ENCODE measurements at places on chromosomes 7 and 10.

GRCh38 chr7:100212631-100213286 is 7.0 kb upstream of the PVRIG start:
- DNase-seq: no peak

DNA sequence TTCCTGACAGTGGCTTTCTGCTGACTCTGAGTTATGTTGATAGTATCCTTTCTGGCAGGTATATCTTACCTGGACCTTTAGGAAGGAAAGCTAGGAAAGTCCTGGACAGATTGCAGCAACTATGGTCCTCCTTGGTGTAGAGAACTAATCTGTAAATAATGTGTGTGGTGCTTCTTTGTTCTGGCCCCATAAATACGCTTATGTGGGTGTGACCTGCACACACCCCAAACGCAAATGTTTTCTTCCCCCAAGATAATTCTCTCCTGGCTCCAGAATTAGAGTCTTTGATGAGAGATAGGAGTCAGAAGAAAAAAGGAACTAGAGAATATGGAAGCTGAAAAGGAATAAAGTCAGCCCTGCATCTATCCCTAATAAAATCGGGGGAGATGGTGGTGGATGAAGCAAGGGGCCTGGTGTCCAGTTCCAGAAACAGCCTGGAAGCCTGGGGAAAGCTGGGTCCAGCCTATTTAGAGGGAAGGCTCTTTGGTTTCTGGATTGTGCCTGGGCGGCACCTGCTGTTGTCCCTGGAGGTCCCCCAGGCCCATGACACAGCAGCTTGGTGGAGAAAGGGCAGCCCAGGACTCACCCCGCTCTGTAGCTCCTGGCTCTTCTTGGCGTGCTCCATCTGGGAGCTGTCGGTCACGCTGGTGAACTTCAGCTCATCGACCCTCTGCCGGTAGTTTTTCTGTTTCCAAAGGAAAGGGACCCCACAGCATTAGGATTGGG is 38.2 kb downstream of the NRAP start:
- no peak for DNase-seq

DNA sequence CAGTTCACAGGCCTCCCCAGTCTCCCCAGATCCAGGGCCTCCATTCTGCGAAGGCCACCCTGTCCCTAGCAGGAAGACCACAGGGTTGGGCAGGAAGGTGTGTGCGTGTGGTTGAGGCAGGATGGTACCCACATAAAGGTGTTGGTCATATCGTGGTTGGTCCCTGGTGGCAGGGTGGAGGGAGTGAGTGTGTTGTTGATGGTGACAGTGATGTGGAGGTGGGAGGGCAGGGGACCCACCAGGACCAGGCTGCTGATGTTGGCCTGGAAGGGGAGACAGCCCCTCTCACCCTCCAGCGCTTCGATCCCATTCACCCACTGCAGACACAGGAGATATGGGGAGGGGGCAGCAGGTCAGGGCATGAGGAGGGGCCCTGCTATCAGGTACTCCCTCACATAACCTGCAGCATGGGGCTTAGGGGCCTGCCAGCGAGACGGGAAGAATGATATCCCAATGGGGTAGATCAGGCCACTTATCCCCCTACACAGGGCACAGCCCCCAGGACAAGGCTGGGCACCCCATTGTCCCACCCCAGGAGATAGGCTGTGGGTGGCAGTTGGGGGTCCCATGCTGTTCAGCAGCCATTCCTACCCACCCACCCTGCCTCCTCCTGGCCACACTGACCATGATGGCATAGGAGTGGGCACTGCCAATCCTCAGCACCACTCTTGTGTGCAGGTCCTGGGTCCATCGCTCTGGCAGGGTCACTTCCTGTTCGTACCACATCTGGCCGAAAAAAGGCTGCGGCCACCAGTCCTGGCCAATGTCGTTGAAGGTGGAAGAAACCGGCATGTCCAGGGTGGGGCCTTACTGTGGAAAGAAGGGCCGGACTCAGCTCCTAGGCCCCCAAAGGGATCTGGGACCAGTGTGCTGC is 69.0 kb upstream of the ZNF479 start:
- no peak for DNase-seq

DNA sequence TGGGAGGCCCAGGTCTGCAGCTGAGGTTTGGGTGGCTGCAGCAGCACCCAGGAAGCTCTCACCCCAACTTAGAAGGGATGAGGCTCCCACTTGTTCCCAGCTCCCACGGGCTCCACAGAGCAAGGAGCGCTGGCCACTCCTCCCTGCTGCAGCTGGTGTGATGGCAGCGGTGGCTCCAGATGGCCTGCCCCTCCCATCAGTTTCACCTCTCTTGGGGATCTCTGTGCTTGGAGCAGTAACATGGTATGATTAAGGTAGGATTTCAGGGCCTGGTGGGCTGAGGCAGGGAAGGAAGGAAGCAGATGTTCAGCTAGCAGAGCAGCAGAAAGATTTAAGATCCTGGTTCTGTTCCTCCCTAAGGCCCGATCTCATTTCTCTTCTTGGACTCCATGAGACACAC is 66.8 kb upstream of the KIF5B start:
- DNase-seq: no peak

GRCh38 chr7:151099486-151100211 is 13.4 kb downstream of the AGAP3 start:
- DNase-seq: no peak

- DNase-seq: no peak
Measured at GRCh38 chr7:17620566-17620965, 319.7 kb downstream of the SNX13 start.

DNA sequence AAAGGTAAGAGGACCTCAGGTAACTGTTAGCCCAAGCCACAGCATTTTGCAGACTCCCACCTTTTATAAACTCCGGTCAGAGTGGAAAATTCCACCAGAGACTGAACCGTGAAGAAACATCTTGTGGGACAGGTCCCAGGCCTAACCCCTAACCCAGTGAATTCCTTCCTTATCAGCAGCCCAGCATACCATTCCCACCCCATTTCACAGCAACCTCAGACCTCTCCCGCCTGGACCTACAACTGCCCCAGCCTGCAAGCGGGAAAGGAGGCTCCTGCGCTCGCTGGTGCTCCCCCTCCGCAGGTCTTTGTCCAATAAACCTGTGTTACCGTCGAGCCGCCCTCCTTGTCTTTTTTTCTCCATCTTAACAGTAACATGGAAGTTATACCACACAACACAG is 736.6 kb downstream of the MAGI2 start:
- no peak for DNase-seq

- DNase-seq: no peak
Measured at GRCh38 chr7:23696916-23697441, 13.0 kb upstream of the STK31 start.

DNA sequence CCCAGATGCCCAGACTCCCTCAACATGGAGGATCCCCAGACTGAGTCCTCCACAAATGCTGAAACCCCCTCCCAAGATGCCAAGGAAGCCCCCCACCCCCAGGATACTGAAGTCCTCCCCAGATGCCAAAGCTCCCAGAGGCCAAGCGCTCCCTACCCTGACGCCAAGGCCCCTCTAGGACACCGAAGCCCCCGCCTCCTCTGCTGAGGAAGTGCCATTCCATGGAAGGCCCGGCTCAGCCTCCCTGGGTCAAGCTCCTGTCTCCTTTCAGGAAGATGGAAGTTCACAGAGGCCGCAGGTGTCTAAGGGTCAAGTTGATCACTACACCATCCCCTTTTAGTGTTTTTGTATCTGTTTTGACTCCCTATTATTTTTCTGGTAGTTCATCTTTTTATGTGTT is 606.8 kb downstream of the DNAJB6 start:
- DNase-seq: no peak

DNA sequence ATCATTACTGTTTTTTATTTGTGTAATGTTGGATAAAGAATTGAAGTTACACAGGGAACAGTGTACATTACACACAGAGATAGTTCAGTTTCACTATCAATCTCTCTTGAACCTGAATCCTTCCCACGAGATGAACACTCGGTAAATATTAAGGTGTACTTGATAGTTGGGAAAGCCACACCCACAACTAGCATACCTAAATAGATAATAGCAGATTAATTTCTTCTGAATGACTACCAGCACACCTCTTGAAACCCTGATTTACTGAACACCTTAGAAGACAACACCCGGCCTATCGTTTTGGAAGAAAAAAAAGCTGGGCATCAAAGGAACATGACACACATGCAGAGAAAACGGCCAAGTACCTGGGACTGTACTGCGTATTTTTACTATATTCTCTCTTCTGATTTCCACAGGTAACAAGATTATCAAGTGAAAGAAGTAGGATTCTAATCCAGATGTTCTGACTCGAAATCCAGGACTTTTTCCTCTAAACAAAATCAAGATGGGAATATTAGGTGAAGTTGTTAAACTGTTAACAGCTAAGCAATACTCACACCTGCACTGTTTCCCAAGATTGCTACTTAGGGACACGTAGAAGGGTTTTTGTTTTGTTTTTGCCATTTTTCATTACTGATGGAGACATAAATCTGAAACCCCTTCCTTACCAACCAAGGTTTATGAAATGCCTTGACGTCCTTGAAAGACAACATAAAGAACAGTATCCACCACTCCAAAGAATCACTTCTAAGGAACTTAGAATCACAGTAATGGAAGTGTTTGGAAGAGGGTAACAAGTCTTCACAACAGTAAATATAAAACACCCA is 1.0 kb downstream of the CCDC186 start:
- DNase-seq: no peak

- no peak for DNase-seq
Measured at GRCh38 chr10:92965314-92965713, 95.3 kb upstream of the CYP26C1 start.

GRCh38 chr7:4144811-4145510 is 537.1 kb upstream of the FOXK1 start:
- no peak for DNase-seq

GRCh38 chr7:2932402-2933251 is 88.5 kb upstream of the GNA12 start:
- DNase-seq: no peak

DNA sequence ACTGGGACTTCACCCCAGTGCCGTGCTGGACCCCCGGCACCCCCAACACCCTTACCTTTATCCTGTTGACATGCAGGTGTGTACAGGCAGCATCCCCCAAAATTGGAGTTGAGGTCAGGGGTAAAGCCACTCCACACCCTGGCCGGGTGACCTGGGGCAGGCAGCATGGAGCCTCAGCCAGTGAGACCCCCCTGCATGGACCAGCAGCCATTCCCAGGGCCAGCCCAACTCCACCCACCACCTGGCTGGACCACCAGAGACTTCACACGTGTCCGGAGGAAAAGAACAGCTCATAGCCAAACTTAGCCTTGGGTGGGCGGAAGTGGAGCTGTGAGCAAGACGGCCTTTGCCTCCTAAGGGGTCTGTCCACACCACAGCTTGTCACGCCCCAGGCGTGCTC is 413.0 kb upstream of the FOXK1 start:
- DNase-seq: no peak

DNA sequence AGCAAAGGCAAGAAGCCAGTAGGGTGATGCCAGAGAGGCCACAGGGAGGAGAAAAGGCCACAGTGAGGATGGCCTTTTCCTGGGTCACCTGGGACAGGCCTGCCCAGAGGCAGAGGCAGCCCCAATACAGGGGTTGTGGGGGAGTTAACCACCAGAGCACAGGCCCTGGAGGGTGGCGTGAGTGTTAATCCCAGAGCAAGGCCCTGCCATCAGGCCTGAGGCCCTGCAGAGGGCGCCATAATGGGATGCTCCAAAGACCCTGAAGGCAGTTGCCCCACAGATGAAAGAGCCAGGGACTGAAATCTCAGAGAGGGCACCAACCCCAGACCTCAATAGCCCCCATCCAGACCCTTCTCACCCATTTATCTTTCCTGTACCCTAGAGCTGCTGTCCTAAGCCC is 23.9 kb downstream of the SLC13A4 start:
- DNase-seq: no peak

DNA sequence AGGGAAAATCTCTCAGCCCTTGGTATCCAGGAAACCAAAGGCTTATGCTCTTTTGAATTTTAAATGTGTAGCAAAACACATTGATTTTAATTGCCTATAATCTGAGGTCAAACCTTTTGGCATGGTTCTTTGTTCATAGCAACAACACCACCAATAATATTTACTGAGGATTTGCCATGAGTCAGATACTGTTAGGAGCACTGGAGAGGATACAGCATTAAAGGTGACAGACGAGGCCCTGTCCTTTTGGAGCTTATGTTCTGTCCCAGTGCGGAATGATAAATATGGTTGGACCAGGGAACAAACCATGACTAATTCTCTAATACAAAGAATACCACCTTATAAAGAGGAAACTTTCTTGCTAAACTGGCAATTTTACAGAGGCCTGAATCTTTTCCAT is 176.6 kb downstream of the CTNNA3 start:
- no peak for DNase-seq

DNA sequence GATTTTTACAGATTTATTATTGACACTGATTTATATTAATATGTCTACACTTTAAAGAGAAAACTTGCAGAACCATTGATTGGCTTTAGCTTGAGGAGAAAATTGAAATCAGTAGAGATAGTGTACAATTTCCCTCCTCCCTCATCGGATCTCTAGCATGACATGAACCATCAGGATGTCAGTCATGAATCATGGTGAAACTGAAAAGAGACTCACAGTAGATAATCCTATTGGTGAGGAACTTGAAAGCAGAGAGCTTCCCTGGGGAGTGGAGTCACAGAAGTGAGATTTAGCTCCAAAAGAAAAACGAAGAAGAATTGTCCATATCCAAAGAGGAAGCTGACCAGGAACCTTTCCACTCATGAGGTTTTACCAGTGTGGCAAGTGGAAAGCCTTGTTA is 346.8 kb downstream of the ABCA13 start:
- no peak for DNase-seq

DNA sequence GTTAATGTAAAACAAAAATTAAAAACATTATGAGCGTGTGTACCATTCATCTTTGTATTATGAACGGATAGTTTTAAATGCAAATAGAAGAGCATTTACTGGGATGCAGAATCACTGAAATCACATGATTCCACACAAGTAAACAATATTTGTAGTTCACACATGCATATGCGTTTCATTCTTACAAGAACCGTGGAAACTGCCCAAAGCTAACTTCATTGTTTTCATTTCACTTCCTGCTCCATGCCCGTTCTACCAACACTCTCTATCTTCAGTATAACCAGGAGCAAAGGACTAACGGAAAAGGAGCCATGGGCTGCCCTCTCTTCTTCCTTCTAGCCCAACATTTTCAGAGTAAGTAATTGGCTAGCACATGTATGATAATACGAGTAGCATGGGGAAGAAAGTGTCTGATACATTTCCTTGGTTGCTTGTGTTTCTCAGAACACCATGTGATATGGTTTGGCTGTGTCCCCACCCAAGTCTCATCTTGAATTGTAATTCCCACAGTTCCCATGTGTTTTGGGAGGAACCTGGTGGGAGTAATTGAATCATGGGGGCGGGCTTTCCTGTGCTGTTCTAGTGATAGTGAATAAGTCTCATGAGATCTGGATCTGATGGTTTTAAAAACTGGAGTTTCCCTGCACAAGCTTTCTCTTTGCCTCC is 38.8 kb downstream of the ZNF783 start:
- DNase-seq: no peak

Data from NCI-H1092 treated with DMSO at 0.1 percent for 48 hours (cell line).